ENCODE measurements at places on chromosomes 4 and X. TPM values are rescaled to one million over a fixed set of nuclear protein-coding genes. Genes with fewer than 3 reads are reported as not detected.

RAB41 gene
- not detected for total RNA-seq

CCSER1 gene
- not detected for total RNA-seq

ATP1B4 gene
- total RNA-seq: not detected

CDKL5 gene
- total RNA-seq: 3.8 TPM

CHST7 gene
- 15.3 TPM for total RNA-seq

MGAT4D gene
- total RNA-seq: not detected

P2RY8 gene
- total RNA-seq: not detected

VCX3B gene
- not detected for total RNA-seq

CNGA2 gene
- total RNA-seq: not detected

KCND1 gene
- total RNA-seq: not detected

SLAIN2 gene
- 9.0 TPM for total RNA-seq

CSAG2 gene
- not detected for total RNA-seq

FABP2 gene
- total RNA-seq: not detected

SMIM10L2A gene
- total RNA-seq: not detected

LUZP4 gene
- total RNA-seq: not detected

TMSB15C gene
- total RNA-seq: 5.8 TPM

KLB gene
- not detected for total RNA-seq

ALB gene
- not detected for total RNA-seq

RASSF6 gene
- not detected for total RNA-seq

HHIP gene
- total RNA-seq: 8.8 TPM

CXCR3 gene
- not detected for total RNA-seq

CABS1 gene
- not detected for total RNA-seq

RIBC1 gene
- total RNA-seq: 0.39 TPM

ITIH6 gene
- not detected for total RNA-seq

NIPAL1 gene
- total RNA-seq: 0.91 TPM

NPY2R gene
- not detected for total RNA-seq

FAM47A gene
- total RNA-seq: not detected

NDNF gene
- total RNA-seq: not detected

SULT1E1 gene
- not detected for total RNA-seq

TLR10 gene
- total RNA-seq: not detected

BEX3 gene
- 303 TPM for total RNA-seq

FRAS1 gene
- 0.19 TPM for total RNA-seq

FAM184B gene
- not detected for total RNA-seq

TEX13D gene
- not detected for total RNA-seq

PPP1R2C gene
- not detected for total RNA-seq

CACNA1F gene
- not detected for total RNA-seq

ITM2A gene
- total RNA-seq: not detected

RNF150 gene
- 26.1 TPM for total RNA-seq

CPLX1 gene
- not detected for total RNA-seq

SORCS2 gene
- total RNA-seq: 0.05 TPM

PABPC4L gene
- total RNA-seq: not detected

SMR3B gene
- total RNA-seq: not detected

EVC2 gene
- total RNA-seq: 0.94 TPM

SYN1 gene
- 1.5 TPM for total RNA-seq

XPNPEP2 gene
- total RNA-seq: not detected

ZCCHC18 gene
- 1.2 TPM for total RNA-seq

UGT2B10 gene
- not detected for total RNA-seq

GAGE12J gene
- total RNA-seq: not detected

RASGEF1B gene
- not detected for total RNA-seq

CNKSR2 gene
- total RNA-seq: not detected

SHROOM4 gene
- 6.6 TPM for total RNA-seq

ARR3 gene
- total RNA-seq: not detected

NR0B1 gene
- total RNA-seq: 12.5 TPM

SERPINA7 gene
- not detected for total RNA-seq

GABRE gene
- total RNA-seq: 17.1 TPM

RHOXF2 gene
- total RNA-seq: not detected

EFHC2 gene
- not detected for total RNA-seq

KLHL13 gene
- total RNA-seq: 9.4 TPM

TCP11X2 gene
- total RNA-seq: not detected

DDX3X gene
- 228 TPM for total RNA-seq

All from SJSA1 (cell line).